ENCODE measurements at places on chromosomes 6 and 20.

DNA sequence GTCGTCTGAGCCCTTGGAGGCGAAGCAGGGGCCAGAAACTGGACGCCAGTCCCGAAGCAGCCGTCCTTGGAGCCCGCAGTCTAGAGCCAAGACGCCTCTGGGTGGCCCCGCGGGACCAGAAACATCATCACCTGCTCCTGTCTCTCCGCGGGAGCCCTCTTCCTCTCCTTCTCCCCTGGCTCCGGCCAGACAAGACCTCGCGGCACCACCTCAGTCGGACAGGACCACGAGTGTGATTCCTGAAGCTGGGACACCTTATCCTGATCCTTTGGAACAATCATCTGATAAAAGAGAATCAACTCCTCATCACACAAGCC is 416 bp downstream of the RSPH4A start:
- no peak for DNase-seq

DNA sequence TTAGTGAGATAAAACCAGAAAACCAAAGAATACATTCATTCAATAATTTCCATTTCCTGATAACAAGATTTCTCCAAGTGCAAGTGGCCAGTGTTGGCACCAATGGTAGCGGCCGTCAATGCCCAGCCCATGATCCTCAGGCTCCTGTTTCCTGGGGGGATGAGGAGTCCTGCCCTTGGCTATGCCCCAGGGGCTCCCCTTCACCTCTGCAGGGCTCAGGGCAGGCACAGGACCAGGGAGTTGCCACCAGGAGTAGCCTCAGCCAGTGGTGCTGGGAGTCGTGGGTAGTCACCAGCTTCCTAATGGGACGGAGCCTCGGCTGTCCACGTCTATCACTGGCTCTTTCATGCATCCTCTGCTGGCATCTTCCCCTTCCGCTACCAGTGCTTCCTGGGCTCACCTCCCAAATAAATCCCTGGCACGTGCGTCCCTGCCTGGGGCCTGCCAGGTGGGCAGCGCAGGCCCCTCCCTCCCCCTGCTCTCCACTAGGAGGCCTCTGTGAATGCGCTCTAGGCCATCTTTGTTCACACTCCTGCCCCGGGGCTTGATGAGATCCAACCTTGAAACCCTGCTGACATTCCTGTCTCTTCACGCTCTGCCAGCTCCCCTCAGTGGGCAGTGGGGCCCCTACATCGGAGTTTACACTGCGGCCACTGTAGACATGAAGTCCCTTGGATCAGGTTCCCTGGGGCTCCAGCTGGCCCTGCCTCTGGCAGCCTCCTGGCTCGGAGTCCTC is 215.7 kb downstream of the SYNDIG1 start:
- no peak for DNase-seq

GRCh38 chr6:140979642-140980091 is 1153.1 kb upstream of the GJE1 start:
- no peak for DNase-seq

DNA sequence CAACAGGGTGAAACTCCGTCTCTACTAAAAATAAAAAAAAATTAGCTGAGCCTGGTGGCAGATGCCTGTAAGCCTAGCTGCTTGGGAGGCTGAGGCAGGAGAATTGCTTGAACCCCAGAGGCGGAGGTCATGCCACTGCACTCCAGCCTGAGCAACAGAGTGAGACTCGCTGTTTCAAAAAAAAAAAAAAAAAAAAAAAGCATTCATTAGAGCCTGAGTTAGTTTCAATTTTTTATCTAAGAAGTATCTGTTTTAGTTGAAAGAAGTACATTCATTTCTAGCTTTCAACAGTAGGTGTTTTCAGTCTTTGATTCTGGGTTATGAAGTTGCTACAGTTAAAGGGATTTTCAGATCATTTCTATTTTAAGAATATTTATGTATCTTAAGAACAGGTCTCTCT is 42.2 kb downstream of the ZNF292 start:
- DNase-seq, result no peak

GRCh38 chr20:1652960-1653359 is 4.6 kb downstream of the SIRPG start:
- DNase-seq, result no peak

DNA sequence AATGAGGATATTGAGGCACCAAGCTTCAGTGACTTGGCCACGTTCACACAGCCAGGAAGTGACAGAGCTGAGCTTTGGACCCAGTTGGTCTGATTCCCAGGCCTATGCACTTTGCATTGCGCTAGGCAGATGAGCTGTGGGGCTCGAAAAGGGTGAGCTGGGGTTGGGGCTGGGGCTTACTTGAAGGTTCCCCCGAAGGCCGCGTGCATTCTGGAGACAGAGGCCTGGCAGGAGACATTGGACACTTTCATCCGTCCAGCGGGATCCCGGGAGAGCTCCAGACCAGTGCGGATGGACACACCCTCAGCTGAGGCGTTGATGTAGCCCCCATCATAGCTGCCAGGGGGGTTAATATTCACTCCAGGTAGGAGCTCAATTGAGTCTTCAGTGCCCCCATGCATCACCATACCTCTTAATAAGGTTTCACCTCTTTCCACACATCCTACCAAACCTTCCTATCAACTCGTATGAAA is 2.6 kb downstream of the PLTP start:
- no peak for DNase-seq

DNA sequence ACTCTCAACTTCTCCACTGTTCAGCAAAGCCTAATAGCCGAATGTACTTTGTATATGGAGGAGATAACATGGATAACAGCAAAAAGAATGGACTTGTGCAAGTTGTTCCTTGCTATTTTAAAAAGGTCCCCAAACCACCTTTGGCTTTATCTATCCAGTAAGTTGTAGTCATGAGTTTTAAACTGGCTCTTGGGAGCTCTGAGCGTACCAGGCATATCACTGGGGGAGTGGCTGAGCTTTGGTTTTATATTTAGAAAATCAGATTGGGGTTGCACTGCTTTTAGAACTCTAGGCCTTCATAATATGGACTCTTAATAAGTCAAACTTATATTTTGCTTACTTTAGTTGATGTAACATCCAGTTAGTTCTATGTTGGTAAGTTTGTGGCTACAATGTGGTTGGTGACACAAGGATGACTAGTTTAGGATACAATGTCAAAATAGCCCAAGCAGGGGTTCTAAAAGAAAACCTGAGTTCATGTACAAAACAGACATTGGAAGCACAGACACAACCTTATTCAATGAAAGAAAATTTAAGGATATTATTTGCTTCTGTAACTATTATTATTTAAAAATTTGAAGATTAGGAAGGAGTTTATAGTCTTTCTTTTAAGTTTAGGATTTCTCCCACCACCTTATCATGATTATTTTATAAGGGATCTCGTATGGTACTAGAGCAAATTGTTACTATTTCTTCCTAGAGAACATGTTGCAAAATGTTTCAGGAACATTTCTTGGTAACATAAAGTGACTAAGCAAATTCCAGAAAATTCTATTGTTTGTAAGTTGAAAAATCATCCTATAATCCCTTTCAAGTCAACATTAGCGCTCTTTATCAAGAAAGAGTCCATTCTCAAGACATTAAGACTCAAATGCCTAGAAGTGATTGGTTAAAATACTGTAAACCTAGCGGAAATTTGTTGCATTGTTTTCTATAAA is 165.8 kb upstream of the SUPT3H start:
- no peak for DNase-seq

DNA sequence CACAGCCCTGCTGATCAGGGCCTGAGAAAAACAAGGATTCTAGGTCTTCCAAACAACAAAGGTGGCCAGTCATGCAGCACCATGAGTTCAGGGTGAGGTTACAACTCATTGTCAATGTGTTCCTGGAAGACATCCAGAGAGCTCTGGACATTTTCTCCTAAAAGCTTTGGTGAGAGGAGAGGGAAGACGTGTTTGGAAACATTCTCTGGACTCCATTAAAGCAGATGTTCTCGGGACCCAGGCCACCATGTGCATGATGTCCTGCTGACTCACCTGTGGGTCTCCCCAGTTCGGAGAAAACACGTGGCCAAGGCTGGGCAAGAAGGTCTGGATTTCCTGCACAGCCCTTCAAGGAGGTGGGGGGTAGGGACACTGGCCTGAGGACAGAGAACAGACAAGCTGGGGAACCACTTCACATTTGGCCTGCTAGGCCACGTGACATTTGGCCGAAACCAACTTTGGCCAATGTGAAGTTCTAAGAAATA is 61.6 kb downstream of the KCNB1 start:
- no peak for DNase-seq

DNA sequence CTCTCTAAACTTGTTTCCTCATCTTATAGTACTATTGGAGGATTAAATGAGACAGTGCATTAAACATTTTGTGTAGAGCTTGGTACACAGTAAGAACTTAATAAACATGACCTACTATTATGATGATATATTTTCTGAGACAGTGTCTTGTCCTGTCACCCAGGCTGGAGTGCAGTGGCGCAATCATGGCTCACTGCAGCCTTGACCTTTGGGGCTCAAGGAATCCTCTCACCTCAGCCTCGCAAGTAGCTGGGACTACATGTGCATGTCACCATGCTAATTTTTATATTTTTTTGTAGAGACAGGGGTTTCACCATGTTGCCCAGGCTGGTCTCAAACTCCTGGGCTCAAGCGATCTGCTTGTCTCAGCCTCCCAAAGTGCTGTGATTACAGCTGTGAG is 72.1 kb downstream of the LYRM4 start:
- no peak for DNase-seq

- no peak for DNase-seq
Measured at GRCh38 chr6:138000941-138001340, 106.3 kb downstream of the PERP start.

GRCh38 chr6:41489120-41489851 is 56.9 kb upstream of the FOXP4 start:
- no peak for DNase-seq

DNA sequence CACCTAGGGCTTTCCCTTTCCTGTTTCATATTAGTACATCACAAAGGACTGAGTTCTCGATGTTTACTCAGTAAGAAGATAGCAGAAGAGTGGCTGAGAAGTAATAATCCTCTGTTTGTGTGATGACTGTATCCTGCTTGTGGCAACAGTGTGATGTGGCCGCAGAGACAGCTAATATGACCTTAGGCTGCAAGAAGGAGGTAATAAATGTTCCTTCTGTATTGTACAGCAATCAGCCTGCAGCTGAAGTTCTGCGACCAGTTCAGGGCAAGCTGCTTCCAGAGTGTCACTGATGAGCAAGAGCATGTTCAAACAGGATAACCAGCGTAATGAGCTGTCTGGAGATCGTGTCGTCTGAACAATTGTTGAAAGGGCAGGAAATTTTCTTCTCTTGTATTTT is 70.9 kb downstream of the OPN5 start:
- DNase-seq, result no peak

DNA sequence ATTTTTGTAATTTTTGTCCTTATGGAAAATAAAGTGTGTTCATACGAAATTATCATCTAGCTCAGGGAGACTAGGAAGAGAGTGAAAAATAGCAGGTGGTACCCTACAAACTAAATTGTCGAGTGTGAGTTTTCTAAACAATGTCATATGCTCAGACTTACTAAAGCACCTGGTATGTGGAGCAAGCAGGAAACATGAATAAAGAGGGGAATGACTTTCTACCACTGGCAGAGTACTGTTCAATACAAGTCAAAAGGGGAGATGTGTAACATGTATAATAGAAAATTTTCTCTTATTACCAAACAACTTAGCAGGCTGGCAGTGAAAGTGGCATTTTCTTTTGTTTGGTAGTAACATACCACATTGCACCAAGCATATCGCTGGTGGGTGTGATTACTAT is 36.1 kb downstream of the CTNNBL1 start:
- DNase-seq, result no peak

DNA sequence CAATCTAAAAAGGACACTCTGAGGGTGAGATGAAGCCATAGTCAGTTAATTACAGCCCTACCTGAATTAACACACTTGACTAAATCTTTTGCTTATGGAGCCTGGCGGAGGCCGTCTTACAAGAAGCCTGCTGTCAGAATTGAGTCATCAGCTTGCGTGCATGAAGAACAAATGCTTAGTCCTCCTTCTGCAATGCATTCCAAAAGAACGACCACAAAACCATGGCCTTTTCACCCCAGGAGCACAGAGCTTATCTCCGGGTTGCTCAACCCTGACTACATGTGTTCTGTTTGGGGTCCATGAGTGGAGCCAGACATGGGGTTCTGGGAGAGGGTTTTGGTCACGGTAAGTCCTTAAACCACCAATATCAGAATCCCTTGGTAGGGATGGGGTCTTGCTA is 318.1 kb downstream of the CLIC5 start:
- no peak for DNase-seq

GRCh38 chr20:52779125-52779524 is 193.0 kb upstream of the TSHZ2 start:
- DNase-seq, result no peak

- no peak for DNase-seq
Measured at GRCh38 chr6:11015102-11015501, 29.0 kb downstream of the ELOVL2 start.

DNA sequence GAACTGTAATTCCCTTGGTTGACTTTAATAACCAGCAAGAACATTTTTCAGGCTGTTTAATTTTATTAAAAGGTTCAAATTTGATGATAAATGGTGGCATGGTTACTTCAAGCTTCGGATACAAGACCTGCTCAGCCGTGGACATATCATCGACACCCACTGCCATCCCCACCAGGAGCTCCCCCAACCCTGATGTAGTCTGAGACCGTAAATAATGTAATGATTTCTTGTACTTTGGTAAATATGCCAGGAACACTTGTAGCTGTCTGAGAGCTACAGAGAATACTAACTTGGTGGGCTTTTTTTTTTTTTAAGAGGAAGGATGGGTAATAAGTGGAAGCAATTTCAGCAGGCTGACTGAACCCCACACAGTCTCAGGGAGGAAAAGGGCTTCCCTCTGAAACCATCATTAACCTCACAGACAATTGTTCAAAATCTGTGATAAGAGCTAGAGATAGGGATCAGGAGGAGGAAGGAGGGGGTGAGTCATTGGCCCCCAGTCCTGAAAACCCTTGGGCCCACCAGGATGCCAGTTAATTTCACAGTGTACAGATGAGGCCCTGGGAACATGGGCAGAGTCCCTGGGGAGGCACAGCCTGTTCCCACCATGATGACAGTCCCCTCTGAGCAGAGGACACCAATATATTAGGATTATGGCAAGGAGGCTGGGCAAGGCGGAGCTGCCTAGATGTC is 56.0 kb downstream of the APCDD1L start:
- no peak for DNase-seq

- DNase-seq, result no peak
Measured at GRCh38 chr6:76465410-76465809, 392.9 kb upstream of the IMPG1 start.

- DNase-seq, result no peak
Measured at GRCh38 chr6:90003069-90003795, 109.0 kb downstream of the GJA10 start.

DNA sequence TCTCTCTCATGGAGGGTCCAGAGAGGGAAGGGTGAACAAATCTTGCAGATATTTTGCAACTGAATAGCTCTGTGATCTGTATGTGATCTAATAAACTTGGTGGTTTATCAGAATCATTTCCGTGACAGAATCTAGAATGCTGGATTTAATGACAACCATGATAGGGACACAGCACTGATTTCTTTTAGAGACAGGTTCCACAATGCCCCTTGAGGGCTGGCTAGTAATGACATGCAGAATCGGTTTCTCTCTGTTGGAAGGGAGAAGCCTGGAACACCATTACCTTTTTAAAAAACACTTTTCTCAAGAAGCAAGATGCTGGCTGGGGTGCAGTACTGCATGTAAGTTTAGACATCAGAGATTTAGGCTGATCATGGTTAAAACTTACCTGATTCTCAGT is 313.4 kb downstream of the CDH26 start:
- no peak for DNase-seq

Data from stimulated activated CD8-positive, alpha-beta memory T cell treated with anti-CD3 and anti-CD28 coated beads, Interleukin-12 subunit alpha, Interleukin-12 subunit beta, amount 100 ng/mL, for 4 hours (primary cell).